ENCODE measurements at places on chromosomes 6 and 20. TPM values are rescaled to one million over a fixed set of nuclear protein-coding genes. Genes with fewer than 3 reads are reported as not detected.

The LY86 gene
- not detected for total RNA-seq

DNA sequence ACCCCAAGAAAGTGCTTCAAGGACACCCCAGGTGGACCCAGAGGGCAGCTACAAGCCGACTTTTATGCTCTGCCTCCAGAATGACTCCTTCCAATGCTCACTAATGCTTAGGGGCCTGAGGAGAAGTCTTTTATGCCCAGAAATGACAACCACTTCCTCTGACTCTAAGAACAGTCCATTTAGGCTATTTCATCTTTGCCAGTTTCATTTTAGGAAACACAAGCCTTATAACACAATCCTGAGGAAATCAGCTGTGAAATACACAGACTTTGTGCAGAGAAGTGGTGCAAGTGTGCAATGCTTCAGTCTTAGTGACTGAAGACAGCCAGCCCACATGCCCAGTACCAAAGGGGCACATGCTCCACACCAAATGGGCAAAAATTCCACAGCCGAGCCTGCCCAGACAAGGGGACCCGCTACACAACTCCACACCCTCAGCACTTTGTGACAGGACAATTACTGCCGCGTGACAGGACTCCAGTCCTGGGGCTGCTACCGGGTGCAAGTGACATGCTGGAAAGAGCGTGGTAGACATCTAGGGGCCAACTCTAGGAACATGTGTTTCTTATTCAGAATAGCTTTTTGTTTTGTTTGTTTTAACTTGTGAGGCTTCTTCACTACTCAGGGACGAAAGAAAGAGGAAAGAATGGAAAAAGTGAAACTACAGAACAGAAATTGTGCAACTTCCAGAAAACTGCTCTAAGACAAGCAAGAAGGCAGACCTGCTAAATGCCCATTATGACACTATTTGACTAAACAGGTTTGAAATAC is 28.2 kb upstream of the PLAGL1 start:
- DNase-seq, result peak; percentile 6

The CAP2 gene
- total RNA-seq, result 18.0 TPM

DNA sequence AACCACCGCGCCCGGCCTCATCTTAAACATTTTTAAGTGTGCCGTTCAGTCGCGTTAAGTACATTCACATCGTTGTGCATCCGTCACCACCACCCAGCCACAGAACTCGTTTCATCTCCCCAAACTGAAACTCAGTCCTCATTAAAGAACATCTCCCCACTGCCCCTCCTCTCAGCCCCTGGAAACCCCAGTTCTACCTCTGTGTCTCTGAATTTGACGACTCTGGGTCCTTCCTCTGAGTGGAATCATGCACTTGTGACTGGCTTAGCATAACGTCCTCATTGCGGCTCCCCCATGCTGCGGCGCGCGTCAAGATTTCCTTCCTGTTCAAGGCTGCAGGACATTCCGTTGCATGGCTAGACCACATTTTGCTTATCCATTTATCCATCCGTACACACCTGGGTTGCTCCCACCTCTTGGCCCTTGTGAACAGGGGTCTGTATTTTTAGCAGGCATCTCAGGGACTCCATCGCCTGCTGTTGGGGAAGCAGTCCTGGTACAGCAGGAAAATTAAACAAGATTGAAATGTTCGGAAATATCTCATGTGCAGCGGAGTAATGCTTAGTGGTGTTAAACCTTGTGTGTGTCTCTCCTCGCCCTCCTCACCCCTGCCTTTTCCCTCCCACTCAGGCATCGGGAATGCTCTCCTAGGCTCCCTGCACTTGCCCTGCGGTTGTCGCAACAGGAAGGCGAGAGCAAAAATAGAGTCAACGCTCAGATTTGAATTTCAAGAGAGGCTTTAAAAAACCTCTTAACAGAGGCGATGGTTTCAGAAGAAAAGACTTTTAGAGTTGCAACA is 127.9 kb downstream of the PXDC1 start:
- no peak for DNase-seq

DNA sequence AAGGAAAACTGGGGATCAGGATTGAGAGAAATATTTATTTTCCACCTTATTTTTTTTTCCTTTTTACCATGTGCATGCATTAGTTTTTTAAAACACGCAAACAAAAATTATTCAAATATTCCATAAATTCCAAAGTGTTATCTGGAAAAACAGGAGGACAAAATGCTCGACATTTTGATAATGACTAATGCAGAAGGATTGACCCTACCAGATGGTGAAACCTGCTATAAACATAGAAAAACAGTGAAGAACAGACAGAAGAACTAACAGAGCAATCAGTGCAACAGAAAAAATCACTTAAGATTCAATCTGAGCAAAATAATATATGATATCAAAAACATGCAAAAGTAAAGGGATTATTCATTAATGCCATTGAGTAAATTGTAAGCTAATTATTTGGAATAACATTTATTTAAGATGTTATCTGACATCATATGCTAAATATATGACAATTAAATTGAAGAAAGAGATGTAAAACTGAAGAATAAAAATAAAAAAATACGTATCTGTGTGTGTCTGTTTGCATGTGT is 218.4 kb downstream of the LMBRD1 start:
- no peak for DNase-seq

GRCh38 chr6:100379386-100379785 is 85.3 kb downstream of the SIM1 start:
- DNase-seq, result no peak

DNA sequence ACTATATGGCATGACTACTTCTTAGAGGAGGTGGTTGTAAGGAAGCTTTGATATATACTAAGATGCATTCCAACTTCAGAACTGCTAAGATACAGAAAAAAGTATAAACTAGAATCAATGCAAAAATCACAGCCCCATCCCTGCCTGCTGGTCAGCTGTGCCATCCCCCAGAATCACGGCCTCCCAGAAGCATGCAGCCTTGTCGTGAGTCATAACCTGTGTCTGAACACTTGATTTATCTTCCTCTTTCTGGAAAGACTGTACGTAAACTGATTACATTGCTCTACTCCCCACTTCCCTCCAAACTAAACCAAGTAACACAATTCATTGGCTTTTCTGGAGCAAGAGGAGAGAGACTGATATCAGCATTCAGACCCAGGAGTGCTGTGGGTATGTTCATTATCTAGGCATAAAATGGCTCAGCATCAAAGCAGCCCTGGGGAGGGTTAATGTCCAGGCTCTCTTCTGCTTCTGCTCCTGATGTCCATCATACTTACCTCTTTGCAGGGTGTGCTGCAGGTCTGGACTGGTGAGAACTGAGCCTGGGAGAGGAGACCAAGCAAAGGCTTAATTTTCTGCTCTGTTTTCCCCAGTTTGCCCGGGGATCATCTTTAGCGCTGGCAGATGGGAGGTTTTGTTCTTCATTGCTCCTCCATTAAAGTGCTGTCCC is 18.4 kb downstream of the SCP2D1 start:
- DNase-seq, result no peak

- peak; percentile 67 for DNase-seq
Observed at GRCh38 chr6:71433441-71433840, 144.8 kb downstream of the OGFRL1 start.

The APCDD1L gene
- 0.88 TPM for total RNA-seq

- no peak for DNase-seq
Observed at GRCh38 chr20:6925744-6926278, 158.3 kb downstream of the BMP2 start.

DNA sequence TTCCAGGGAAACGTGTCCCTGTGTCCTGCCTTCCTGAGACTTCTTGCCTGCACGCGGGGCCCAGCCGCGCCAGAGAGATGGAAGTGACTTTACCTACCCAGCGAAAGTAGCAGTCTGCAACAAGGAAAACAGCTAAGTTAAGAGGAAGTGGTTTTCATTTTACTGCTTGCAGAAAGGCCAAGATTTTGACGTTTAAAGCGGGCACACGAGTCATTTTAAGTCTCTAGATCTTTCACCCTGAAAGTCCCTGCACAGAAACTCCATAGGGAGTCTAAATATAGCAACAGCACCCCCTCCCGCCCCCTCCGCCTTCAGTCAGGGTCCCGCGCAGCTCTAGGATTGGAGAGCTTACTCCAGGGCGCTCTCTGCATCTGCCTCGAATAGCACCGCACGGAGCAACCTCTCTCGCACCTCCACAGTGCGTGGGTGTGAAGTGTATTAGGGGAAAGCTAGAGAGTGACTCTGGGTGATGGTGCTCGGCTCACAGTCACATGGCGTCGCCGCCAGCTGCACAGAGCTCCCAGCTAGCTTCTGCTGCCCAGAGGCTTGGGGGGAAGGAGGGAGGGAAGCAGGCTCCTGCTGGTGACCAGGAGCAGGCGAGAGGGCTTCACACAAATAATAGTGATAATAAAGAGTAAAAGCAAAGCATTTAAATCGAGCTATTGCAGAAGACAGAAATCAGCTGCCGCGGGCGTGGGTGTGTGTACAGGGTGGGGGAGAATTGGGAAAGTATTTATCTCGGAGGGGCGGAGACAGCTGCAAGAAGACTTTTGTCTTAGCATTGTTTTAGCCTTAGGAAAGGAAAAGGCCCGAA is 1.8 kb upstream of the KCNQ5 start:
- DNase-seq, result peak; percentile 4

The RBM39 gene
- 291 TPM for total RNA-seq

DNA sequence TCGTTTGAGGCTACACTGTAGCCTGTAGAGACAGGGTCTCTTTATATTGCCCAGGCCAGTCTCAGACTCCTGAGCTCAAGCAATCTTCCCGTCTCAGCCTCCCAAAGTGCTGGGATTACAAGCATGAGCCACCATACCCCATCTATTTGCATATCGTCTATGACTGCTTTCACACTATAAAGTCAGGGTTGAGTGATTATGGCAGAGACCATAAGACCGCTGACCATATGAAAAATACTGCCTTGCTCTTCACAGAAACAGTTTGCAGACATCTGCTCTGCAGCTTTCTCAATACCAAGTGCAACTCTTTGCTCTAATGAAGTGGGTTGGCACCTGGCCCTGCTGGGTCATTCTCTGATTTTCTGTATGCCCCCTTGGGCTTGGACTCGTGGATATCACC is 79.5 kb upstream of the PAK5 start:
- DNase-seq, result no peak

The TMC2 gene
- total RNA-seq, result not detected

- no peak for DNase-seq
Observed at GRCh38 chr6:113742342-113742741, 114.8 kb upstream of the MARCKS start.

DNA sequence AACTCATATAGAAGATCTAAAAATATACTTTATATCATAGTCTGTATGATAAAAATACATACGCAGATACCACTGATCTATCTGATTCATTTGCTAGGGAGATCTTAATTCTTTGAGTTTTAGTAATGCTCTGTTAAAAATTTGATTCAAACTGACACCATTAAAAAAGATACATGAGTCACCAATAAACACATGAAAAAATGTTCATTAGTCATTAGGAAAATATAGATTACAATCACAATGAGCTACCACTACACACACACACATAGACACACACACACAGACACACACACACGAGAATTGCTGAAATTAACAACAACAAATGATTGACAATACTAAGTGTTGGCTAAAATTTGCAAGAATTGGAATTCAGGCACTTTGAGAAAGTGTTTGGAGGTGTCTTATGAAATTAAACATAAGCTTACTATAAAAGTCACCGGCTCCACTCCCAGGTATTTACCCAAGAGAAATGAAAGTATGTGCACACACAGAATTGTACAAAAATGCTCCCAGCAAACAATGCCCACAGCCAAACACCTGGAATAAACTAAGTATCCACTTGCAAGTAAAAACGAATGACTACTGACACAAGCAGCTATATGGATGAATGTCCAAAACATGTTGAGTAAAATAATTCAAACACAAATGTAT is 117.7 kb upstream of the GGTLC1 start:
- peak; percentile 61 for DNase-seq

The C6orf118 gene
- not detected for total RNA-seq

The SPATA2 gene
- 6.1 TPM for total RNA-seq

The AK9 gene
- total RNA-seq, result 3.2 TPM

The MUCL3 gene
- total RNA-seq, result not detected

DNA sequence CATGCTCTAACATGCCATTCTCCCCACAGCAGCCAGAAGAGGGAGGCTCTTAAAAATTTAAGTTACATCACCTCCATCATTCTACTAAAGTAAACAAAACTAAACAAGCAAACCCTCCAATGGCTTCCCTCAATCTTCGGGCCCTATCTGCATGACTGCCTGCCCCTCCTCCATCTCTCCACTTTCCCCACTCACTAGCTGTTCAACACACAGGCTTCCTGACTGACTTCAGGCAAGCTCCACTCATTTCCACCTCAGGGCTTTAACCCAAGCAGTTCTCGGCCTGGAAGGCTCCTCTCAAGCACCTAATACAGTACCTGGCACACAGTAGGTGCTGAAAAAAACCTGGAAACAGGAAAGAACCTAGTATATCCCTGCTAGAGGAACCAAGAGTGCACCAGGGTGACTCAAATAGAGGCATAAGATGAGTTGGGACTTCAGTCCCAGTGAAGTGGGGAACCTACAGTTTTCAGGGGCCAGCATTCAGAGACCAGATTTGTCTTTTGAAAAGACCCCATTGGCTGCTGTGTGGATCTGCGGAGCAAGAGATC is 2.8 kb downstream of the AHCY start:
- no peak for DNase-seq

DNA sequence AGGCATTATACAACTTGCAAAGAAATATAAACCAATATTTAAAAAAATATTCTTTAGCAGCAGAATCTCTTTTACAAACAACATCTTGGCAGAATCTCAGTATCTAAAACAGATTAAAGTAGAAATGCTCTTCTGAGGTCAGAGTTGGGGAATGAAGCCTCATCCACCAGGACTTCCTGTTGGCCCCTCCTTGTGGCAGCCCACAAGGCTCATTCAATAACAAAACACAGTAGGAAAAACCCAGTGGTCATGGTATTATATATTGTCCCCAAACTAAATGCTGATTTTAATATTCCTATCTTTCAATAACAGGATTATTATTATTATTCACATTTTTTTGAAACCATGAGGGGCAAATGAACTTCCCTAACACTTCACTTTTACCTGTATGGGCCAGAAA is 368.6 kb downstream of the BTBD9 start:
- DNase-seq, result no peak

GRCh38 chr6:112432853-112433252 is 85.7 kb downstream of the RFPL4B start:
- DNase-seq, result no peak

DNA sequence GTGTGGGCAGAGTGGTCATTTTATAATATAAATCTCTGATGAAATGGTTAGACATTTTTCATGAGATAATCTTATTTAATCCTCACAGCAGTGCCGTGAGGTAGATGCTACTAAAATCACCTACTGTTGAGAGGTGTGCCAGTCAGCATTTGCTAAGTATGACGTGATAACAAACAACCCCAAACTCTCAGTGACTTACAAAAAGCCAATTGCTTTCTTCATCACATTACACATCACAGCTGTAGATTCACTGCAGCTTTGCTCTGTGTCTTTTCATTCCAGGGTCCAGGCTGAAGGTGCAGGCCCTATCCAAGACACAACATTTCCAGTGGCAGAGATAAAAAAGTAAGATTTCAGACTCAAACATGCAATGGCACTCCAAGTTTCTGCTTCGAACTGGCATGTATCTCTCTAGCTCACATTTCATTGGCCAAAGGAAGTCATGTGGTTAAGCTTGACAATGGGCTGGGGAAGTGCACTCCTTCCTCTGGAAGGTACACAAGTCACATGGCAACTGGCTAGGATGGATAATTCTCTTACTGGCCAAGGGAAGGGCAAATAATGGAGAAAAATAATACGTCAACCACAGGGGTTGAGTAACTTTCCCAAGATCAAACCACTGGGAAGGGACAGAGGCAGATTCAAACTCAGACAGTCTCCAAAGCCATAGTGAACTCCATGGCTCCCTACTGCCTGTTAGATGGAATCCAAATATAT is 69.5 kb upstream of the EPB41L1 start:
- DNase-seq, result no peak

- peak; percentile 51 for DNase-seq
Observed at GRCh38 chr20:25057234-25058050, 497 bp downstream of the ACSS1 start.

The EFCAB8 gene
- total RNA-seq, result 0.60 TPM

- no peak for DNase-seq
Observed at GRCh38 chr6:123030282-123030681, 34.2 kb downstream of the CLVS2 start.

All from endothelial cell of umbilical vein (primary cell).